ENCODE measurements at places on chromosomes 11 and 22.

GRCh38 chr22:41459431-41459830 is 9.1 kb downstream of the PHF5A start:
- no peak for DNase-seq

DNA sequence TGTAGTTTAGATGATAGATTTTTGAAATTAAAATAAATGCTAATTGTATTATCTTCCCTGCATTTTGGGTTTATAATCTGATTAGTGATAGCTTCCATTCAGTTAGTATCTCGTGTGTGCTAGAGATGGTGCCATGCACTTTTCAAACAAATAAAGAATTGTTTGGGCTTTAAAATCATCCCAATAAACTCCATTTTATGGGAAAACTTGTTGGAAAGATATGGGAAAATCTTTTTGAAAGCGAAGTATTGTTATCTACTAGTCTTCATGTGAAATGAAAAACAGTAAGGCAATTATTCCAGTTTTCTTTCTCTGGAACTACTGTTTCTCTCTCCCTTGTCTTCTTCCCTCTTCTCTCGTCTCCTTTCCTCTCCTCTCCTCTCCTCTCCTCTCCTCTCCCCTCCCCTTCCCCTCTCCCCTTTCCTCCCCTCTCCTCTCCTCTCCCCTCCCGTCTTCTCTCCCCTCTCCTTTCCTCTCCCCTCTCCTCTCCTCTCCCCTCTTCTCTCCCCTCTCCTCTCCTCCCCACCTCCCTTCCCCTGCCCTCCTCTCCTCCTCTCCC is 27.9 kb upstream of the MUC15 start:
- no peak for DNase-seq

GRCh38 chr11:116970485-116971292 is 127.5 kb downstream of the SIK3 start:
- DNase-seq: no peak

GRCh38 chr11:75891947-75892739 is 77.1 kb downstream of the UVRAG start:
- peak; percentile 83 for DNase-seq
